A549 treated with GW870086 at 1 μM for 4 hours (cell line): ENCODE measurements at places on chromosomes 5 and 9. TPM values are rescaled to one million over a fixed set of nuclear protein-coding genes. Genes with fewer than 3 reads are reported as not detected.

Gene INSL4
- total RNA-seq: 16.5 to 21.2 TPM (median 17.9 TPM) in 5 replicates

Gene ZDHHC21
- total RNA-seq: 1.5 to 3.9 TPM (median 3.1 TPM) in 5 replicates

Gene OR1Q1
- not detected in 5 replicates for total RNA-seq

Gene HAND1
- 0.19 to 0.26 TPM (median 0.23 TPM) in 5 replicates for total RNA-seq

Gene NEURL1B
- total RNA-seq: 2.3 to 4.7 TPM (median 4.1 TPM) in 5 replicates

Gene SLC36A2
- total RNA-seq: not detected in 5 replicates

Gene SPOCK1
- 8.6 to 26.5 TPM (median 17.0 TPM) in 5 replicates for total RNA-seq

Gene GPRIN1
- 6.9 to 9.5 TPM (median 8.6 TPM) in 5 replicates for total RNA-seq

Gene IL31RA
- 1.2 to 1.8 TPM (median 1.5 TPM) in 5 replicates for total RNA-seq

Gene SLC22A4
- total RNA-seq: 3.5 to 6.1 TPM (median 5.1 TPM) in 5 replicates

Gene NMUR2
- 0.08 to 0.13 TPM in 2 of 5 replicates, not detected in the others for total RNA-seq

Gene FOXD4L3
- total RNA-seq: 0.11 to 0.12 TPM in 2 of 5 replicates, not detected in the others

Gene LCN9
- not detected in 5 replicates for total RNA-seq

Gene PLAC8L1
- 0.26 TPM in 1 of 5 replicates, not detected in the others for total RNA-seq

Gene EPB41L4B
- 17.9 to 21.3 TPM (median 20.6 TPM) in 5 replicates for total RNA-seq

Gene EPB41L4A
- 2.5 to 2.8 TPM (median 2.6 TPM) in 5 replicates for total RNA-seq

Gene PSD2
- 0.06 TPM in 1 of 5 replicates, not detected in the others for total RNA-seq

Gene ORM2
- total RNA-seq: not detected in 5 replicates

Gene DBH
- total RNA-seq: not detected in 5 replicates

Gene UCK1
- 18.2 to 24.7 TPM (median 20.2 TPM) in 5 replicates for total RNA-seq

Gene TRIM7
- 27.8 to 44.8 TPM (median 42.6 TPM) in 5 replicates for total RNA-seq

Gene KIAA1958
- total RNA-seq: 1.5 to 2.6 TPM (median 2.1 TPM) in 5 replicates

Gene PCDHGA1
- total RNA-seq: 0.29 to 0.38 TPM (median 0.32 TPM) in 5 replicates

Gene ISL1
- total RNA-seq: 0.14 TPM in 1 of 5 replicates, not detected in the others

Gene TIMD4
- total RNA-seq: 0.48 to 1.3 TPM (median 0.90 TPM) in 5 replicates
